ENCODE measurements at places on chromosomes 5 and 9.
A peak's percentile ranks its signal among the peaks of the same experiment; 100 is the strongest.

- no peak for DNase-seq
These were observed 108.8 kb upstream of the MVB12B start for GRCh38 chr9:126217797-126218196.

- DNase-seq = no peak
These were observed 235.2 kb downstream of the NR3C1 start for GRCh38 chr5:143168171-143168741.

- DNase-seq = no peak
These were observed 99.1 kb downstream of the AOPEP start for GRCh38 chr9:94825611-94825958.

- peak; percentile 59 for DNase-seq
These were observed 765 bp downstream of the MARCHF6 start for GRCh38 chr5:10354048-10354872.

- DNase-seq = no peak
These were observed 5.7 kb downstream of the FIBCD1 start for GRCh38 chr9:130933114-130934046.

- DNase-seq = no peak
These were observed 156.4 kb upstream of the FTMT start for GRCh38 chr5:121695307-121695706.

Measured in CD4-positive, alpha-beta T cell treated with Interleukin-17A for 1 hour (primary cell).